ENCODE measurements at places on chromosomes 7 and 10. TPM values are rescaled to one million over a fixed set of nuclear protein-coding genes. Genes with fewer than 3 reads are reported as not detected.

The VSIR gene
- 32.5 TPM for total RNA-seq

The RNF148 gene
- total RNA-seq: not detected

The GRID2IP gene
- total RNA-seq: not detected

The KCNH2 gene
- total RNA-seq: not detected

DNA sequence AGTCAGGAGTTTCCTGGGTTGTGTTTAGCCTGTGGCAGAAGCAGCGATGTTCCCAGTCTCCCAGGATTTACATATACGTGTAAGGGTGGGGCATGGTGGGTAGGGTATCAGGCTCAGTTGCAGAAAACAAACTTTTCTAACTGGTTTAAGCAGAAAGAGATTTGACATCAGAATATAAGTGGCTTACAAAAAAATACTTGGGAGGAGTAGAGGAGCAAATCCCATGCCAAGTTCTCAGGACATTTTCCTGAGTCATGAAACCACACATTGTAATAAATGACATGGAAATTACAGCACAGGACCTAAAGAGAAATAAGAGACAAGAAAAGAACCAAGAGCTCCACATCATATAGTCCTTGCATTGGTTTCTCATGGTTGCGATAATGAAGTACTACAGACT lies 26.2 kb upstream of the FRMD4A start:
- DNase-seq: peak; percentile 12

- DNase-seq: no peak
These were observed 167.7 kb upstream of the TCF7L2 start for GRCh38 chr10:112782200-112782907.

DNA sequence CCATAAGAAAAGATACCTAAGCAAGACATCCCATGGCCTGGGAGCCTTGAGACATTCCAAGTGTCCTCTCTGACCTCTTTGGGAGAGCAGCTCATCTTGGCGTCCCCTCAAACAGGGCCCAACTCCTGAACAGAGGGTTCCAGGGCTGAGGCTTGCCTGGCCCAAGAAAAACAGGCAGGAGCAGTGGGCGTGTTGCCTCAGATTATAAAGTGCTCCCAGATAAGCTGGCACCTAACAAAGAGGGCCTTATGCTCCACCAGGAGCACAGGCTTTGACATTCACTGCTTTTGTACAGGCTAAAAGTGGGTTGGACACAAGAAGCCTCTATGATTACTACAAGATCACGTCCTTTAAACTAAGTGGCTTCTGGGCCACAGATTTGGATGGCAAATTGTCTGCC lies 193.1 kb downstream of the FGFR2 start:
- DNase-seq: no peak

- no peak for DNase-seq
These were observed 103.9 kb upstream of the STK17A start for GRCh38 chr7:43479042-43479441.

DNA sequence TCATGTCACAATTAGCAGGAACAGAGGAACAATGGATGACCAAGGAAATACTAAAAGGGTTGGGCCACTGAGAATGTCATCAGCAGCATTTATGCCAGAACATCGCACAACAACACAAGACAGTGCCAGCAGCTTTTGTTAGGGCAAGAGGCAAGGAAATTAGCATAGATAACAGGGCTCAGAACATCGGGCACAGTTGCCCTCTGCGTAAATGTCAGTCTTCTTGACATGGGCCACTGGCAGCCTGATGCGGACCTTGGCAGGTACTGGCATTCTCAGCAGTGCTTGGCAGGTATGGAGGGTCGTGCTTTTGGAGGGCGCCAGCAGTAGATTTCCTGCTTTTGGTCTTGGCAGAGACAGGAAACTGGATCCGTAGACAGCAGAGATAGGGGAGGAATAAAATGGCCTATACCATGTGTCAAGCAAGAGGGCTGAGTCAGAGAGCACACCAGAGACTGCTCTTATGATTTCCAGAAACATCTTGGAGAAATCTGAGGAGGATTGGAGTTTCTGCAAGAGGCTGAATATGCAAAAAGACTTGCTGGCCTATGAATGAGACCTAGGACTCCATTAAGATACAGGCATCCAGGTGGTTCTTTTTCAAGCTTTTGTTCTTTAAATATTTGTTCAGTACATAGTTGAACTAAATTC lies 371.5 kb upstream of the MTPN start:
- no peak for DNase-seq

GRCh38 chr10:130190737-130191115 lies 54.5 kb downstream of the GLRX3 start:
- DNase-seq: no peak

- DNase-seq: no peak
These were observed 19.4 kb downstream of the ZMIZ1 start for GRCh38 chr10:79088176-79088575.

DNA sequence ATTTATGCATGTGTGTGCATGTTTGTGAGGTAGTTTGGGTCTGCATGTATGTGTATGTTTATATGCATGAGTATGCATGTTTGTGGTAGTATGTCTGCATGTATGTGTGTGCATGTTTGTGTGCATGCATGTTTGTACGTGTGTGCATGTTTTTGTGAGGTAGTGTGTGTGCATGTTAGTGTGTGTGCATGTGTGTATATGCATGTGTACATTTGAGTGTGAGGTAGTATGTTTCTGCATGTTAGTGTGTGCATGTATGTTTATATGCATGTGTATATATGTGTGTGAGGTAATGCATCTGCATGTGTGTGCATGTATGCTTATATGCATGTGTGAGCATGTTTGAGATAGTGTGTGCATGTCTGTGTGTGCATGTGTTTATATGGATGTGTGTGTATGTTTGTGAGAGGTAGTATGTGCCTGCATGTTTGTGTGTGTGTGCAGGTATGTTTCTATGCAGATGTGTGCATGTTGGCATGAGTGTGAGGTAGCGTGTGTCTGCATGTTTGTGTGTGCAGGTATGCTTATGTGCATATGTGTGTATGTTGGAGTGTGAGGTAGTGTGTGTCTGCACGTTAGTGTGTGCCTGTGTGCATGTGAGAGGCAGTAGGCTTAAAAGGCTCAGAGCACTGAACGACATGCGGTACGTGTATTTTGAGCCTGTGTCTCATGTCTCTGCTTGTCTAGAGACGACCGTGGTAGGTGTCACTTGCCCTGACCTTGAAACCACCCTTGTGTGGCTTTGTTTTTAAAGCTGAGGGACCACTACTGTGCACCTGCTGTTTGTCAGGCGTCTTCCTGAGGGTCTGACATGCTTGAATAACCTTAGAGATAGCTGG lies 43.7 kb downstream of the PFKP start:
- DNase-seq: no peak

GRCh38 chr7:139704308-139704879 lies 73.4 kb downstream of the HIPK2 start:
- DNase-seq: no peak

- DNase-seq: no peak
These were observed 9.3 kb upstream of the CLEC5A start for GRCh38 chr7:141956084-141956483.

DNA sequence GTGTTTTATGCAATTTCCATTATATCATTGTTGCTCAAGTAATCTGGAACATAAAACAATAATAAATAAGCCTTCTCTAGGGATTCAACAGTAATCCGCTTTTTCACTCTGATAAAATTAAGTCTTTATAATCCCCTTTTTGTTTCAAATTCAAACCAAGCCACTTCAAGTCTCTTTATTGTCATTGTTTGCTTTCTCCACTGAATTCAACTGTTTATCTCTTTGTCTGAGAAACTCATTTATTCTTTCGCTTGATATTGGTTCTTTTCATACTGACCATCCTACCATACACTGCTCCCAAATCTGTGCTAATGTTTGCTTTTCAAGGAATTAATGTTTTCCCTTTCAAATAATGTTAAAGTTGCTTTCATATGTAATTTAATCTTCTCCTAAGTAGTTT lies 550.4 kb upstream of the PCDH15 start:
- DNase-seq: no peak

- DNase-seq: no peak
These were observed 5.0 kb downstream of the PLEKHA1 start for GRCh38 chr10:122379537-122379936.
